ENCODE measurements at places on chromosomes 16 and 17. TPM values are rescaled to one million over a fixed set of nuclear protein-coding genes. Genes with fewer than 3 reads are reported as not detected.

Gene APOH
- not detected for total RNA-seq

Gene NLRC3
- 0.72 TPM for total RNA-seq

Gene OR3A2
- 0.31 TPM for total RNA-seq

Gene C1QTNF8
- total RNA-seq: not detected

Gene CCT6B
- total RNA-seq: 2.7 TPM

Gene NACA2
- not detected for total RNA-seq

Gene TBC1D3G
- 0.41 TPM for total RNA-seq

Gene HMOX2
- 28.5 TPM for total RNA-seq

Gene MFSD11
- total RNA-seq: 60.1 TPM

Gene ABCA9
- 24.4 TPM for total RNA-seq

Gene PPP1R27
- total RNA-seq: 11.9 TPM

Gene GRB2
- total RNA-seq: 99.6 TPM

Gene DHX58
- 14.4 TPM for total RNA-seq

Gene SLC12A3
- total RNA-seq: not detected

Gene E2F4
- total RNA-seq: 38.9 TPM

Gene GUCY2D
- not detected for total RNA-seq

Gene CDH3
- 16.3 TPM for total RNA-seq

Gene ZPBP2
- total RNA-seq: not detected

Gene CX3CL1
- total RNA-seq: 4.2 TPM

Gene CNTNAP1
- total RNA-seq: 14.7 TPM

Gene TMEM235
- total RNA-seq: not detected

Gene RDM1
- total RNA-seq: 1.6 TPM

Gene SLC16A6
- 2.7 TPM for total RNA-seq

Gene TMIGD1
- total RNA-seq: not detected

Gene TSNAXIP1
- total RNA-seq: 1.1 TPM

Gene C17orf50
- total RNA-seq: not detected

Gene SULT1A4
- 2.3 TPM for total RNA-seq

Gene NHLRC4
- total RNA-seq: 0.41 TPM

Gene UNKL
- 11.5 TPM for total RNA-seq

Gene ZDHHC7
- 42.7 TPM for total RNA-seq

Gene MFAP4
- total RNA-seq: 77.4 TPM

Gene LRRC36
- 0.41 TPM for total RNA-seq

Gene OTOA
- total RNA-seq: 0.10 TPM

Gene SRCIN1
- 1.0 TPM for total RNA-seq

Gene MTHFSD
- 15.7 TPM for total RNA-seq

Gene CHRNE
- 3.8 TPM for total RNA-seq

Gene COTL1
- total RNA-seq: 21.5 TPM

Gene DPEP1
- total RNA-seq: 0.21 TPM

Gene AXIN2
- 27.8 TPM for total RNA-seq

Gene SBK1
- total RNA-seq: 8.7 TPM

Gene SALL1
- 0.21 TPM for total RNA-seq

Gene EVPL
- 42.3 TPM for total RNA-seq
